ENCODE measurements at places on chromosomes 7 and 10. TPM values are rescaled to one million over a fixed set of nuclear protein-coding genes. Genes with fewer than 3 reads are reported as not detected.

- H3K36me3 ChIP-seq: no peaks in the 10 kb centered on the region
- no peak for DNase-seq
- no peaks in the 10 kb centered on the region for H3K4me1 ChIP-seq
- H3K4me3 ChIP-seq: no peak overlapping the region
Measured at GRCh38 chr10:124497196-124497881, 35.7 kb downstream of the LHPP start.

DNA sequence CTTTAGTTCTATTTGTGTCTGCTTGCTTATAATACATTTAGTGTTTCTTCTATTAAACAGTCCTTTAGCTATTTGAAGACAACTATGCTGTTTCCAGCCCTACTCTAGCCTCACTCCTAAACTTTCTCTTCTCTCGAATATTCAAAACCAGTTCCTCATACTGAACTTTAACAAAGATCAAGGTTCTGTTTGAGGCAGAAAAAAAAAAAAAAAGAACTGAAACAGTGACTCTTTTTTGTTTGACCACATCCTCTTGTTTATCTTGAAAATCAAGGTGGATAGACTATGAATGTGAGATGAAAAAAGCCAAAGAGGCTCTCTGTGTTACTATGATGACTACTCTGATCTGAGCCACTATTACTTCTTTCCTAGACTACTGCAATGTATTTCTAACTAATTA is 154.3 kb downstream of the ZNF365 start:
- H3K36me3 ChIP-seq: no peaks in the 10 kb centered on the region
- no peak for DNase-seq
- H3K4me1 ChIP-seq: no peaks in the 10 kb centered on the region
- H3K27ac ChIP-seq: no peak overlapping the region
- H3K4me3 ChIP-seq: no peak overlapping the region

- no peak for DNase-seq
- H3K4me1 ChIP-seq: peaks cover 3% of the 10 kb centered on the region
- no peak overlapping the region for H3K4me3 ChIP-seq
- no peaks in the 10 kb centered on the region for H3K27me3 ChIP-seq
Measured at GRCh38 chr7:130907439-130907838, 173.4 kb upstream of the KLF14 start.

DNA sequence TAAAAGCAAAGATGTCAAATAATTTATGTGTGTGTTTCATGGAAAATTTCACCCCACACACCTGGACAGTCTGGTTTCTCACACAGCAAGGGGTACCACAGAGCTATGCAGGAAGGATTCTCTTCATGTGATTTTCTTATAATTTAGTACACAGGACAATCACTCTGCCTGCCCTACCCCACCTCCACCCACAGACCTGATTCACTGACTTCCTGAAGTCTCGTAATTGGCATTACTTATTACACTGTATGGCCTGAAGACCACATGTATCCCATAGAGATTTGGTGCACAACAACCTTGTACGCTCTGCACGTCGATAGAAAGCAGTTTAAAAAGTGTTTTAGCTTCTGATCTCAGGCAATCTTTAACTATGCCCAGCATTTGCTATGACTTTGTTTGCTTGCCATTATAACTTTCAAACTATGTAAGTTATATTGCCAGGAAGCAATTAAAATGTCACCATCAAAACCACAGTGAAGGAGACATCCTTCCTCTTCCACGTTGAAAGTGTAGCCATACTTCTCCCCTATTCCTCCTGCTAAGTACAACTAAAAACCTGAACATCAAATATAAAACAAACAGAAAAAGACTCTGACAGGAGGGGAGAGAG is 279.4 kb upstream of the IMMP2L start:
- no peak for DNase-seq
- peaks cover under 1% of the 10 kb centered on the region for H3K36me3 ChIP-seq
- H3K4me1 ChIP-seq: no peaks in the 10 kb centered on the region

GRCh38 chr7:21946222-21946709 is 567 bp upstream of the CDCA7L start:
- H3K4me1 ChIP-seq: peaks cover 3% of the 10 kb centered on the region
- no peaks in the 10 kb centered on the region for H3K27me3 ChIP-seq
- H3K36me3 ChIP-seq: no peaks in the 10 kb centered on the region
- DNase-seq: no peak

GRCh38 chr10:22573820-22574569 is 140.4 kb downstream of the PIP4K2A start:
- H3K4me3 ChIP-seq: no peak overlapping the region
- H3K27me3 ChIP-seq: no peaks in the 10 kb centered on the region
- no peaks in the 10 kb centered on the region for H3K4me1 ChIP-seq

- no peaks in the 10 kb centered on the region for H3K36me3 ChIP-seq
- no peaks in the 10 kb centered on the region for H3K27me3 ChIP-seq
- H3K4me3 ChIP-seq: no peak overlapping the region
Measured at GRCh38 chr10:19929506-19930140, 113.4 kb downstream of the PLXDC2 start.

- H3K4me1 ChIP-seq: no peaks in the 10 kb centered on the region
- DNase-seq: no peak
- H3K4me3 ChIP-seq: no peak overlapping the region
- no peak overlapping the region for H3K27ac ChIP-seq
- no peaks in the 10 kb centered on the region for H3K36me3 ChIP-seq
Measured at GRCh38 chr10:108902619-108903285, 1020.6 kb downstream of the XPNPEP1 start.

- H3K4me3 ChIP-seq: no peak overlapping the region
- no peaks in the 10 kb centered on the region for H3K27me3 ChIP-seq
- no peak overlapping the region for H3K27ac ChIP-seq
- no peaks in the 10 kb centered on the region for H3K36me3 ChIP-seq
- no peak for DNase-seq
Measured at GRCh38 chr10:98470850-98471249, 24.1 kb upstream of the HPS1 start.

DNA sequence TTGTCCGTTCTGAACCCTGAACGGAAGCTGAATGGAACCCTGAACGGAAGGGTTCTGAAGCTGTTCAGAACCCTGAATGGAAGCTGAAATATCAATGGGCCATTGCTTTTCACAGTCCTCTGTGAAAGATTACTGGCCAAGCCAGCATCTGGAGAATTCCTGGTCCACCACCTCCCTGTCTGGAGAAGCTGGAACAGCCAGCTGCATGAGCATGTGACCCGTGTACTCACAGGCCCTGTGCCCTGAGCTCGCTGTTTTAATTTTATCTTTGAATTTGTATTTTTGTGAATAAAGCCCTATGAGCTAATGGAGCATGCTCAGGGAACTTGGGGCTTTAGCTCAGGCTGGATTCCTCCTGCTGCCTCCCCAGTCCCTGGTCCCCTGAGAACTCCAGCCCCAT is 37.2 kb downstream of the HTRA1 start:
- no peaks in the 10 kb centered on the region for H3K27me3 ChIP-seq
- DNase-seq: no peak
- no peaks in the 10 kb centered on the region for H3K4me1 ChIP-seq
- H3K4me3 ChIP-seq: no peak overlapping the region

Gene LRRD1
- total RNA-seq: not detected

DNA sequence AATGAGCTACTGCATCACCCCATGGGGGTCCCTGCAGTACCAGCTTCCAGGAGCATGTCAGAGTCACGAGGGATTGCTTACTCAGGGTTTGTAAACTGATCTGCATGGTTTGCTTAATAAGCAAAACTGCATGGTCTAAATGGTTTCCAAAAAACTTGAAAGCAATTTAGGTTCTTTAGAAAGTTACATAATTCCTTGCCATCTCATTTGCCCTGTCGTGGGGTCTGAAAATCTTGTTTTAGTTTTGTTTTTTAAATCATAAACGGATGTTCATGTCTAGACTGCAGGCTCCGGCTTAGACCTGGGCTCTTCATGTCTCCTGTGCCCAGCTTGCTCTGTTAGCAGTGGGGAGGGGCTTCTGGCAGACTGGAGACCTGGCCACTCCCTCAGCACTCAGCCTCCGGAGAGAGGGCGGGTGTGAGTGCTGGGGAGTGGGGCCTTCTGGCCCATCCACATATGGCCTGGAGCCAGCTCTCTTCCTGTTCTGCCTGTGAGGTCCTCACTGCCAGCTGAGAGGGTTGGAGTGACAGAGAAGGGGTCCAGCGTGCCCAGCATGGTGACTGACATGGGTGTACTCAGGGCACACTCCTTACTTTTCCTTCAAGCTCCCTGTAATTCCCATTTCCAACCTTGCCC is 17.5 kb downstream of the PRF1 start:
- H3K4me3 ChIP-seq: no peak overlapping the region
- DNase-seq: no peak
- H3K36me3 ChIP-seq: no peaks in the 10 kb centered on the region
- no peaks in the 10 kb centered on the region for H3K27me3 ChIP-seq

- no peak overlapping the region for H3K4me3 ChIP-seq
- H3K4me1 ChIP-seq: no peaks in the 10 kb centered on the region
- no peak for DNase-seq
- H3K27ac ChIP-seq: no peak overlapping the region
Measured at GRCh38 chr10:70648427-70648826, 23.9 kb upstream of the ADAMTS14 start.

Gene MRC1
- 44.8 TPM for total RNA-seq

Gene C10orf67
- not detected for total RNA-seq

DNA sequence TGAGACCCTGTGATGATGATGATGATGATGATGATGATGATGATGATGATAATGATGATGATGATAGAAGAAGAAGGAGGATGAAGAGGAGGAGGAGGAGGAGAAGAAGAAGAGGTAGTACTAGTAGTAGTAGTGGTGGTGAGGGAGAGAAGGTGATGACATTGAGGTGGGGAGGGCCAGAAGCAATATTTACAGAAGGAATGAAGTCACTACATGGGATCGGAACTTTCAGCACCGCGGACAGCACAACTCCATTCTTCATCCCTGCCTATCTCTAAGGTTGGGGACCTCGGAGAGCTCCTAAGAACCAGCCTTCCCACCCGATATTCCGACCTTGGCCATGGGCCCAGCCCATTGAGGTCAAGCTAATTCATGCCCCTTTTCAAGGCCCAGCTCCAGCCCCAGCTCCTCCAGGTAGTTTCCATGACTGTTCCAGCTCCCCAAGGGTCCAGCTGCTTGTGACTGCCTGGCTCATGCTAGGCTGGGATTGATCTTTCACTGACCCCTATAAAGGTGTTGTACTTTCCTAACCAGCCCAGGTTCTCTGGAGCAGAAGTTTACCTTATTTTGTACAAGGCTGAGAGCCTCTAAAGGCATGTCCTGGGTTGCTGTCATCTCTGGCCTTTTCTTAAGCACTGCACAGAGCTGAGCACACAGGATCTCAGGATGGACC is 10.3 kb downstream of the CRHR2 start:
- H3K27ac ChIP-seq: no peak overlapping the region
- no peaks in the 10 kb centered on the region for H3K36me3 ChIP-seq
- H3K27me3 ChIP-seq: no peaks in the 10 kb centered on the region
- no peaks in the 10 kb centered on the region for H3K4me1 ChIP-seq

DNA sequence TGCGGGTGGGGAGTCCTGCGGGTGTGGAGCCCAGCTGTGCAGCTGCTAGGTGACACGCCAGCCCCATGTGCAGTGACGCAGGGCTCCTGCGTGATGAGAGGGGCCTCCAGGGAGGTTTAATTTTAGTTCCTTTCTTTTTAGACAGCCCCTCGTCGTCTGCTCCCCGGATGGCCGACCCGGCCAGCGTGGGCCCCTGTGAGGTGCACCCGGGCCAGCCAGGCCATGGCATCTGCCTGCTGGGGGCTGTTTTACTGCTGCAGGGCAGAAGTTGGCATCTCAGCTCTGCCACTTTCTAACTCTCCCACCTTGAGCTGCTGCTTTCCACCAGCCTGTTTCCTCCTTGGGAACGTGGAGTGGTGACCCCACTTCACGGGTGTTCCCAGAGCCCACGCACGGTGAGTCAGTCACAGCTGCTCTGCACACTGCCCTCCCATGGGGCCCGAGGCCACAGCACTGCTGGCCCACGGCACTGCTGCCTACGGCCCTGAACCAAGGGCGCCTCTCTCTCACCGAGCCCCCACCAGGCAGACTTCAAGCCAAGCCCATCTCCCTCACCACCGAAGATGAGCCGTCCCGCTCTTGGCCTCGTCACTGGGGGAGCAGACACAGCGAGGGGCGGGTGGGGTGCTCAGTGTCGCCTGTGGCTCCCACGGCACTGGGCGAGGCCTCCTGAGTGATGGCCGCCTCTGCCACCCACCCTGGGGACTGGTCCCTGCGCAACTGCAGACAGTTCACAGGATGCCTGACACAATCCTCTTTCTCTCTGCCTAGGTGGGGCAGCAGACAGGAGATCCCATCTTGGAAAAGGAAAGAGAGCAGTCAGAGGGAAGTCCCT is 21.3 kb downstream of the CYP2W1 start:
- H3K4me1 ChIP-seq: no peaks in the 10 kb centered on the region
- H3K36me3 ChIP-seq: no peaks in the 10 kb centered on the region
- no peak overlapping the region for H3K4me3 ChIP-seq
- DNase-seq: no peak
- H3K27me3 ChIP-seq: no peaks in the 10 kb centered on the region

DNA sequence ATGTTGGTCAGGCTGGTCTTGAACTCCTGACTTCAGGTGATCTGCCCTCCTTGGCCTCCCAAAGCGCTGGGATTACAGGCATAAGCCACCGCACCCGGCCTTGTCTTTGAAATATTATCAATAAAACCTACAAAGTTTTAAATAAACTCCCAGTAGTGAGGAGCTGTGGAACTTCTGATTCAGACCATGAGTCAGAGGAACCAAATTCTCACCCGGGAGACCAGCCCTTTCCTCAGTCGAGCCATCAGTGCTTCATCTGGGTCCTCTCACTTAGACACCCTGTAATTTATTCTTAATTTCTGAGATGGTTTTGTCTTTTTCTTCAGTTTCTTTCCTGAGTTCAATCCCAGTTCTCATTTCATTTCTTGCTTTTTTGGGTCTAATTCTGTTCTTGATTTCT is 68.6 kb downstream of the DYNC2I1 start:
- no peak overlapping the region for H3K4me3 ChIP-seq
- no peaks in the 10 kb centered on the region for H3K4me1 ChIP-seq
- DNase-seq: no peak
- H3K27me3 ChIP-seq: no peaks in the 10 kb centered on the region

Measured in right lobe of liver (tissue), 6 donors.